CD4-positive, alpha-beta T cell treated with Interleukin-10 for 1 hour (primary cell): ENCODE measurements at places on chromosomes 5 and 9.

- DNase-seq, result no peak
Measured at GRCh38 chr5:87877495-87877894, 391.1 kb downstream of the TMEM161B start.

DNA sequence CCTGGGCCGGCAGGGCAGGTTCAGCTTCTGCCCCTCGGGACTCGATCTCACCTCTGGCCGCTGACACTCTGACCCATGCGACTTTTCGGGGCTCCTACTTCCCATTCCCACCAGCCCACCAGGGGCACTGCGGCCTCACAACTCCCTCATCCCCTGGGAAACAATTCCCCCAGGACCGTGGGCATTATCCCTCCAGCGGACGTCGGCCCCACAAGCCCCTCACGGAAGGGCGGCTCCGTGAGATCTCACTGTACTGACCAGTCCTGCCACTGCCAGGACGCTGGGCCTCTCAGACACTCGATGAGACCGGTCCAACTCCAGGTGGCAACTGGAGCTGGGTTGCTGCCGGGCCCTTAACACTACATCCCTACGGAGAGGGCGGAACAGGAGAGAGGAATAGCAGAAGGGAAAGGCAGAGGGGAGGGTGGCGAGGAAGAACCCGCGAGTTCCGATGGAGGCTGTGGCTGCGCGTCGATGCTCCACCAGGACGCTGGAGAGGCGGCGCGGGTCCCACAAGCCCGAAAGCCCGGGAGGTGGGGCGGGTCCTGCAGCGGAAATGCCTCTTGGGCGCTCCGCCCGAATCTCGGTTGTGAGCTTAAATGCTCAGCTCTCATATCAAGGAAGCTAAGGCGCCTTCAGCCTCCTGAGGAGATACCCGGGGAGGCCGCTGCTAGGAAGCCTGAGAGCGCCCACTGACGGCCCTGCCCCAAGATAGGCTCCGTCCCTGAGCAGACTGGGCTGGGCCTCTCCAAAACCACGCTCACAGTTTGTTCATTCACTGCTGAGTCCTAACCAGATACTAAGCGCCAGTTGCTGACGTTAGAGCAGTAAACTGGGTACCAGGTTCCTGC lies 36.3 kb downstream of the VCP start:
- peak; percentile 48 for DNase-seq

DNA sequence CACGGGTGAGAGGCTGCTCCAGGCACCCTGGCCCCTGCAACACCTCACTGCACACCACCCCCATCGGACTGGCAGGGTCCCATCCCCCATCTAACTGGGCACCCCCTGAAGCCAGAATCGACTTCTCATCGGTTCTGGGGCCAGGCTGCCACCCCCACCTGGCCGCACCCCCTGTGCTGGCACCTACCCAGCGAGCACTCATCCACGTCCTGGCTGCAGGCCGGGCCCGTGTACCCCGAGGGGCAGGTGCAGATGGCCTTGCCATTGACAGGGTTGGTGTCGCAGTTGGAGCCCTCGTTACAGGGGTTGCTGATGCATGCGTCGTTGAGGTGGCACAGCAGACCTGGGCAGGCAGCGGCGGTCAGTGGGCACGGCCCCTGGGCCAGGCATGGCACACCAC lies 27.9 kb downstream of the NOTCH1 start:
- DNase-seq, result no peak

DNA sequence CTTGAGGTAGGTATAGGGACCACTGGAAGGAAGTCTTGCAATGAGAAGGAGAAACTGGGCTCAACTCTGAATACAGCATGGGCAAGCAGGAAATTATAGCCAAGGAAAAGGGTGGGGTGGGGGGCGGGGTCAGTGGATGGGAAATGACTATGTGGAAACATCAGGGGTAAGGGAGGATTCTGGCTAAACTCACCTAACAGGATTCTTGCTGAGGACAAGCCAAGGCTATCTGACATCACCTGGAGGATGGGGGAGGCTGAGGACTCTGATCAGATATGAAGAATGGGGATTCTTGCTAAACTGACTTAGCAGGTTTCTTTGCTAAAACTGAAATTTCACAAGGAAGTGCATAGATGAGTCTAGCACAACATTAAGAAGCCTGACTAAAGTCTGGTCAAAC lies 40.8 kb downstream of the CTSL start:
- DNase-seq, result no peak

DNA sequence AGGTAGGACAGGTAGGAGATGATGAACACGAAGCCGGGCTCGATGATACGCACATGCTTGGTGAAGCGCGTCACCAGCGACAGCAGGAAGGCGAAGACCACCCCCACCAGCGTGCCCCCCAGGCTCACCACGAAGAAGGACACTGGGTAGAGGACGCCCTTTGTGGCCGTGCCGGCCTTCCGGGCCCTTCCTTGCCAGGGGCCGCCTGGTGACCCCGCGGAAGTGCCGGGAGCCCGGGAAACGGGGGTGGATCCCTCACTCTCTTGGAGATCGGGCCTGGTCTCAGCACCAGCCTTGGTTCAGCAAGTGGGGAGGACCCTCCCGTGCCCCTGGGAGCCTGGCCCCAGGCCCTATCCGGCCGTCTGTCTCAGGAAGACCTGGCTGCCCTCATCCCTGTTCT lies 39.7 kb downstream of the SLC9A3 start:
- DNase-seq, result no peak

DNA sequence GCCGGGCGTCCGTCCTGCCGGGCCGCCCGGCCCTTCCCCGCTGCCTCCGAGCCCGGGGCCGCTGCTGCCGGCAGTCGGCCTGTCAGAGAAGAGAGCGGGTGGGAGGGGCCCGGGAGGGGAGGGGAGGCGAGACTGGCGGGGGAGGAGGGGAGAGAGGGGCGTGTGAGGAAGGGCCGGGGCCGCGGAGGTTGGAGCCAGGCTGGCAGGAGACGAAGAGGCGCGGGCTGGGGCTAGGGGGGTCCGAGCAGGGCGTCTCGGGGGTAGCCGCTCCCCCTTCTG lies 570 bp downstream of the CREBRF start:
- DNase-seq, result no peak

GRCh38 chr5:178149199-178149932 lies 4.3 kb downstream of the NHP2 start:
- DNase-seq, result no peak

DNA sequence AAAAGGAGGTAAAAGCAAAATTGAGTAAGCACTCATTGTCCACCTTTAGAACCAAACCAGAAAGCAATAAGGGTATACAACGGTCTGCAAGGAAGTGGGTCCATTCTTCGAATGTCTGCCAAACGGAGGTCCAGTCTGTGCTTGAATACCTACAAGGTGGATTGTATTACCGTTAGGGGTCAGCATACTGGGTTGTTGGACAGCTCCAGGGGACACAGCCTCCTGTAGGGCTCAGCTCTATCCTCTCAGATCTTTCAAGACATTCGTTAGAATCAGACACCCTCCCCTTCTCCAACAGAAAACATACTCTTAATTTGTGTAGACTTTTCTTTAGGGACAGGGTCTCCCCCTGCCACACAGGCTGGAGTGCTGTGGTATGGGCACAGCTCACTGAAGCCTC lies 5.5 kb downstream of the ASTN2 start:
- no peak for DNase-seq

- no peak for DNase-seq
Measured at GRCh38 chr5:14557203-14557770, 24.3 kb upstream of the OTULINL start.

DNA sequence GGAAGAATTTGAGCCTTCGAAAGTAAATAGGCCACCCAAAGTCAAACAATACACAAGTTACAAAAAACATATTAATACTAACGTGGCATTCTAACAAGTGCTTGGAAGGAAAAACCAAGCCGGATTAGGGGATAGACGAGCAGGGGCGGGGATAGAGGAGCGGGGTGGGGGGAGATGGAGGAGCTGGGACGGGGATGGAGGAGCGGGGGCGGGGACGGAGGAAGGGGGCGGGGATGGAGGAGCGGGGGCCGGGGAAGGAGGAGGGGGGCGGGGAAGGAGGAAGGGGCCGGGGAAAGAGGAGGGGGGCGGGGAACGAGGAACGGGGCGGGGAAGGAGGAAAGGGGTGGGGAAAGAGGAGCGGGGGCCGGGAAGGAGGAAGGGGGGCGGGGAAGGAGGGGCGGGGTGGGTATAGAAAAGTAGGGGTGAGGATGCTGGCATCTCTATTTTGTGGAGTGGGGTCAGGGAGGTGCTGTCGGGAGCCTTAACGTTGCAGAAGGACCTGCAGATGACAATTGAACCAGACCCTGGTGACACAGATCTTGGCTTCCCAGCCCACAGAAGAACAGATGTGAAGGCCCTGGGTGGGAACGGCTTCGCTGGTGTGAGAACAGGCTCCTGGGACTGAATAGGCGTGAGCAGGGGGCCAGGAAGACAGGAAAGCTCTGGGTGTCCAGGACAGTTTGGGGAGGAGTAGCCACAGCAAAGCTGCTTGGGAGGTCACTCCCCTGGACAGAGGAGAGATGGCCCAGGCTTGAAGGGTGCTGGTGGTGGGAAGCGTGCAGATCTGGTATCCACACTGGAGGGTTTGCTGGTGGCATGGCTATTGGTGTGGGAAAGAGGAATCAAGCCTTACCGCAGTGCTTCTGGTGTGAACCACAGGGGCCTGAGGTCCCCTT lies 233.3 kb upstream of the DAP start:
- no peak for DNase-seq

- DNase-seq, result no peak
Measured at GRCh38 chr9:88775037-88775471, 216.2 kb upstream of the S1PR3 start.

DNA sequence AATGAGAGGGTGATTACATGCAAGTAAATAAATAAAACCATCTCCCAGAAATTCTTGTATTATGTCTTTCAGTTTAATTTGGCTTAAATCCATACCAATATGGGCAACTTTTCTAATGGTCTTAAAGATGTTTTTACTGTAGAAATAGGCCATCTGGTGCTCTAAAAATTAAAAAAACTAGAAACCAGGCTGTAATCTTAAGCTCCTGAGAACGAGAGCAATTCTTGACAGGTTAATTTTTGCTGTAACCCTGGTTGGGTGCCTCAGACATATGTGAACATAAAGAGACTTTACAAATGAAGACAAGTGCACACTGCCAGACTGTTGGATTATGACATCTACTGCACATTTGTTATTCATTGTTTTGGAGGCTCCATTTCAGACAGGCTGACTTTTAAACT lies 246.8 kb upstream of the DAB2 start:
- no peak for DNase-seq

DNA sequence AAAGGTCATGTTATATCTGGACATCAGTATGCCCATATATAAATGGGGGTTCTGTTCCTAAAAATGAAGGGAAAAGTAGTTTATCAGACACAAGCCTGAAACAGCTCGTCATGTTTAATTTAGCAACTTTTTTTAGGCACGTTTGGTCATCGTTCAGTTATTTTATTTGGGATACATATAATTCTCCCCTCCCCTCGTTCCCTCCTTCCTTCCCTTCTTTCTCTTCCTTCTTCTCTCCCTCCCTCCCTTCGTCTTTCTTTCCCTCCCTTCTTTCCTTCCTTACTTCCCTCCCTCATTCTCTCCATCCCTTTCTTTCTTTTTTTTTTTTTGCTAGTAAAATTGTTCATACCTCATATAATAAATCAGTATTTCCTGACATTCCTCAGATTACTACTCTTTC lies 3.4 kb downstream of the PPWD1 start:
- DNase-seq, result no peak

DNA sequence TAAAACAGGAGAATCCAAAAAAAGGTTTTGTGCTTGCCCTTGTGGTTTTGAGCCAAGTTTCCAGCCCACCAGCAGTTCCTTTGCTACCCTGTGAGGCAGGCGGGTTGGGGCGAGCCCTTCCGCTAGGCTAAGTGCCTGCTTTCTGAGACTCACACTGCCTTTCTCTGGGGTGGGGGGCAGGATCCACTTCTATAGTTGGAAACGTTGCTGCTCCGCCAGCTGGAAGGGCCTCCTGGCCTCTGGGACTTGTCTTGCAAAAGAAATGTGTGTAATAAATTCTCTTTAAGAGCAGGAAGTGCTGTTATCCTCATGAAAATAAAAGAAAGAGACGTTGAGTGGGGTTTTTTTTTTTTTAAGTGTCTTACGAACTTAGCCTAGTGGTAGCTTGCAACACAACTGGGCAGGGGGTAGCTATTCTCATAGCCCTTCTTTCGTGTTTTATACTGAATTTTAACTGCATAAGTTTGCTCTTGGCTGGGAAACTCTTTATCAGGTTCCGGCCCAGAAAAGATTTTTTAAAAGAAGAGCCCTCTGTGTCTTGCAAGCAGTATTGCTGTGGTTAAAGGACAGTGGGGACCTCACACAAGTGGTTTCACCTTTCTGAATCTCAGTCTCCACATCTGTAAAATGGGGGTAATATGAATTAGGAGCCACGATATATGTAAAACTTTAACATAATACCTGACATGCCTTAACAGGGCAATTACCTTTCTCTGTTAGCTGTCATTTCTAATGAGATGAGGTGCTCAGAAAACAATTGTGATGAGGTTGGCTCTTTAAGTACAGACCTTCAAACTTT lies 19.8 kb downstream of the JADE2 start:
- DNase-seq, result peak; percentile 18

DNA sequence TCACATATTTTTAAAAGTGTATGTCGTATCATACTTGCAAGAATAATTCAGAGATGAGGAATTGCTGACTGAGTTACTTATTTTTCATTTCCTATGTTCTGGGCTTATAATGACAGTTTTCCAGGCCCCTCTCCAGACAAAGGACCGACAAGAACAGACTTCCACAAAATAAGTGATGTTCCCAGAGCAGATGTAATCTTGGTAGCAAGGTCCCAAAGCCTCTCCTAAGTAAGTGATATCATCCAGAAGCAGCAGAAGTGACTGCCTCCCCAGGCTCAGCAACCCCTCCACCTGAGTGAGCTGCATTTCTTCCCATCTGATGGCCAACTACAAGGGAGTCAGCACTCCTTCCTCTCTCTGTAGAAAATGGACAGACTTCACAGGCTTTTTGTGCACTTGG lies 57.1 kb downstream of the SEMA6A start:
- no peak for DNase-seq

- peak; percentile 55 for DNase-seq
Measured at GRCh38 chr9:136089697-136090045, 5.4 kb downstream of the NACC2 start.

DNA sequence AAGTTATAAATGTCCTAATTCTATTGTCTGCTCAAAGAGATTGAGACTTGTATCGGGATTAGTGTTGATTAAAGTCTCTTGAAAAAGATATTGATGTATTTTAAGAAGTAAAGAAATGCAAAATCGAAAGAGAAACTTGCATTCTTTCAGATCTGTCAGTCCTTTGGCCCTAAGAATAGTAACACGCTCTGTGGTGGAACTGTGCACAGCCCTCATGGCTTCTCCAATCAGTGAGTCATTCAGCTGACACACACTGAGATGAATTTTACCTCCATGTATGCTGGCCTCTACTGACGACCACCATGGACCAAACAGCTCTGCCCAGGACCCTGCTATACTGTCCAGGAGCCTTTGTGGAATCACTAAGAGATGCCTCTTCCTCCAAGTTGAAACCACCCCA lies 232.4 kb downstream of the ESM1 start:
- peak; percentile 41 for DNase-seq

GRCh38 chr5:139414581-139415130 lies 10.8 kb upstream of the SPATA24 start:
- no peak for DNase-seq
